Esophagus muscularis mucosa (tissue), 4 donors: ENCODE measurements at places on chromosomes 6 and 20. TPM values are rescaled to one million over a fixed set of nuclear protein-coding genes. Genes with fewer than 3 reads are reported as not detected.

Gene IMPG1
- not detected for total RNA-seq

- no peak for DNase-seq
These were observed 163.3 kb upstream of the HCRTR2 start for GRCh38 chr6:55011034-55011433.

Gene DEFB113
- not detected for total RNA-seq

GRCh38 chr20:51563486-51564332 is 21.2 kb upstream of the NFATC2 start:
- DNase-seq: no peak

- no peak for DNase-seq
These were observed 569.7 kb upstream of the CITED2 start for GRCh38 chr6:139944131-139944530.

Gene SPATS1
- total RNA-seq: not detected

- no peak for DNase-seq
These were observed 77.9 kb upstream of the RALY start for GRCh38 chr20:33915726-33916331.

- no peak for DNase-seq
These were observed 88.5 kb downstream of the PHACTR1 start for GRCh38 chr6:12804952-12805645.

GRCh38 chr6:15086348-15087158 is 159.3 kb upstream of the JARID2 start:
- no peak for DNase-seq

DNA sequence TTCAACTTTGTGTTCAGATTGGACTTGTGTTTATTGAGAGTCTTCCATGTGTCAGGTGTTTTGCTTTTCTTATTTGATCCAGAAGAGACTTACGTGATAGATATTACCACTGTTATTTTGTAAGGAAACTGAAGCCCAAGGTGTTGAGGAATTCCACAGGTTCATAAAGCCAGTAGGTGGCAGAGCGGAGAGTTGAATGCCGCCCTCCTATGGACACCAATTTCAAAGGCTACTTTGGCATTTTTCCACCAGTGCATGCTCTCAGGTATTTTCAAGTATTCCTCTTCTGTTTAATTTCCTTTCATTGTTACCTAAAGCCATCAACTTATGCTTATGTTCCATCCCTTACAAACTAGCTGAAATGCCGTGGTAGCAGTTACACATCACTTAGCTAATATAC is 14.0 kb upstream of the COL10A1 start:
- DNase-seq: no peak

GRCh38 chr6:142844065-142844755 is 100.8 kb downstream of the HIVEP2 start:
- DNase-seq: no peak

Gene PGM3
- total RNA-seq: 15.4 TPM

Gene SAPCD1
- total RNA-seq: not detected

GRCh38 chr6:39561536-39562266 is 163.5 kb downstream of the KIF6 start:
- no peak for DNase-seq

GRCh38 chr20:57558614-57559288 is 2.2 kb upstream of the PCK1 start:
- no peak for DNase-seq

DNA sequence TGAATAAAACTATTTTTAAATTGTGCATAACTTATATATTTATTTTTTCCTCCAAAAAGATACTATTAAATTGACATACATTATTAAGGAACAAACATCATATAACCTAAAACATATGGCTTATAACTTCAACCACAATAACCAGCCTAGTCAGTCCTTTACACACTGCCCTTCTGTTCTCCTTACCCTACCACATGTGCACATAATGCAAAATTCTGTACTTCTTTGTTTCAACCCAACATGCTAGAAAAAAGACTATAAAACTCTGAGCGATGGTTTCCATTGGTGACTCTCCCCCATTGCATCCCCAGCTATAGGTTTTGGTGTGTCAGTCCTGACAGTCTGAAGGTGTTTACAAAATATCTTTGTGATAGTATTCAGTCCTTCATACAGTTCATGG is 14.8 kb upstream of the TTK start:
- no peak for DNase-seq

Gene SAMD5
- total RNA-seq: 0.45 TPM

- no peak for DNase-seq
These were observed 25.9 kb upstream of the AIG1 start for GRCh38 chr6:143034689-143035334.

Gene APCDD1L
- total RNA-seq: 1.6 TPM

GRCh38 chr20:33640287-33640686 is 21.8 kb upstream of the C20orf144 start:
- no peak for DNase-seq

- no peak for DNase-seq
These were observed 69.0 kb downstream of the DLL1 start for GRCh38 chr6:170221753-170222400.

Gene ANKRD66
- not detected for total RNA-seq

DNA sequence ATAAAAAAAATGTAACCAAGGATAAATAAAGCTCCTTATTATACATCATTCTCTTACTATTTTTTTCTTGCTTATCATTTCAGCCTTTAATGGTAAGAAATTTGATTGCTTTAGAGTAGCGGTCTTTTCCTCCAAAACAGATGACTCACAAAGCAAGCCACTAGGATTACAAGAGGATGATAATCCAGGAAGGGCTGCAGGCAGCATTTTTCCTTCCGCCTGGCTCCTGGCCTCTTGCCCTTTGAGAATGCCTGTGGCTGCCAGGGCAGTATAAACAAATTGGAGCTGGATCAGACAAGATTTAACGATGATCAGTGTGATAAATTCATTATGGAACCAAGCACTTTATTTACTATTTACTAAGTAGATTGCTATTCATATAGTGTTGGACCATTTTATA is 9.7 kb upstream of the FBXL4 start:
- DNase-seq: no peak

Gene BEND3
- 1.7 TPM for total RNA-seq

Gene STAU1
- 103 TPM for total RNA-seq

- DNase-seq: no peak
These were observed 149.0 kb downstream of the EYA4 start for GRCh38 chr6:133390168-133390567.

Gene CNBD2
- total RNA-seq: 4.2 TPM

- DNase-seq: no peak
These were observed 15.4 kb upstream of the GSTA4 start for GRCh38 chr6:53010504-53010903.

DNA sequence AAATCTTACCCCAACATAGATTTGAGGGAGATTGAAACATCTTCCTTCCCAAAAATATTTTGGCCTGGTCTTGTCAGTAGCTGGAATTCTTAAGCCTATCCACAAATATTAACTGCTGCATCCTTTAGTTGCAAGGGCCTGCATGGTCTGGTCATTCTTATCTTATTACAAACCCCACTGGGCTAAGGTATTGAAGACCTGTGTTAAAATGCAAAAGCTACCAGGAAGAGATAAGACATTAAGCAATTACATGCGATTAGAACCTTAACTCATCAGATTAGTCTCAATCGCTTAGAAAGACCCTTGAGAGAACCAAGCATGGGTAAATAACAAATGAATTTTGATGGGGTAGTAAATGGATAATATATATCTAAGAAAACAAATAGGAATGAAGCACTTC is 426.6 kb downstream of the FRK start:
- no peak for DNase-seq

DNA sequence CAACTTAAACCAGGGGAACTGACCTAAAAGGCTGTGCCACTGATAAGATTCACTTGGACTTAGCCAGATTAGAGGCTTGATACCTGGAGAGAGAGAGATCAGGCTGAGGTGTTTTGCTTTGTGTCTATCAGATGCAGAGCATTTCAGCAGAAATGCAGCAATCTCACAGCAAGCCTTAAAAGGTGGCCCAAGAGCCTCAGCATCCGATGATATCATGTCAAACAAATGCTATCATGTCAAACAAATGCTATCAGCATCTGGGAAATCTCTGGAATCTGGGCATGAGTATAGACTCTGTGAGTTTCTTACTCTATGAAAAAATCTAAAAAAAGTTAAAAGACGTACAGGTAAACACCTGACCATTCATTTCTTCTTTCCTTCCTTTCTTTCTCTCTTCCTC is 718.9 kb downstream of the EYS start:
- DNase-seq: no peak

Gene CCN2
- total RNA-seq: 500 TPM

- DNase-seq: no peak
These were observed 4.0 kb downstream of the DACT2 start for GRCh38 chr6:168315596-168315995.

Gene COL11A2
- total RNA-seq: 0.17 TPM

DNA sequence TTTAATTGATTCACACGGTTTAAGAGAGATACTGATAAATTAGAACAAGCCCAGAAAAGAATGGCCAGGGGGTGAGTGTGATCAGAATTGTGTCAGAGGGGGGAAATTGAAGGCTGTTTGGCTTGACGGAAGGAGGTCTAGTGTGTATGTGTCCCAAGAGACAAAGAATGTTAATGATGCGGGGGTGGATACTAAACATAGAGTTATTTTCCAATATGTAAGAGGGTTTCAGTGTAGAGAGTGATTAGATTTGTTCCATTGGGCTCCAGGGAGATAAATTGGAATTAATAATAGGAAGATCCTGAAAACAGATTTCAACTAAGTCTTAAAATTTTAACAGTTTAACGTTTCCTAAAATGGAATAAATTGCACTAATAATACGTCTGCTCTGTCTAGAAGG is 38.1 kb upstream of the UTRN start:
- DNase-seq: no peak

Gene SLC29A1
- 142 TPM for total RNA-seq

DNA sequence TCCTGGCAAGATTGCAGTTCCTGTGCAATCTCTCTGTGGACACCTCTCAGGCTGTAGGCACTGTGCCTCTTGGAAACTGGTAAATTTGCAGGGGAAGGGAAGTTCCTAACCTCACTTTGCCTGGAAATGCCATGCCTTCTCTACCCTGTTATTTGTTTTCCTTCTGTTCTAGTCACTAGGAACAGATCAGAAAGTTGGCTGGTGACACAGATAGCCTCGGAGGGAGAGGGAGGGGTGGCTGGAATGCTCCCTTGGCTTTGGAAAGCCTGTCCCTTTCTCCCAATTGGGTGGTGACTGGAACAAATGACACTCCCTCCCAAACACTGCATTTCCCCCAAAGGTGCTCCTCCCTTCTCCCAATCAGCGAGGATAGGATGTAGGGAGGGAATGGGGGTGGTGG is 131.5 kb upstream of the F13A1 start:
- no peak for DNase-seq

- no peak for DNase-seq
These were observed 416.6 kb downstream of the DHX35 start for GRCh38 chr20:39378776-39379175.

- no peak for DNase-seq
These were observed 87.8 kb downstream of the PHACTR3 start for GRCh38 chr20:59692139-59692538.

Gene POU5F1
- total RNA-seq: not detected

GRCh38 chr20:10978713-10979112 is 304.9 kb upstream of the JAG1 start:
- DNase-seq: no peak

DNA sequence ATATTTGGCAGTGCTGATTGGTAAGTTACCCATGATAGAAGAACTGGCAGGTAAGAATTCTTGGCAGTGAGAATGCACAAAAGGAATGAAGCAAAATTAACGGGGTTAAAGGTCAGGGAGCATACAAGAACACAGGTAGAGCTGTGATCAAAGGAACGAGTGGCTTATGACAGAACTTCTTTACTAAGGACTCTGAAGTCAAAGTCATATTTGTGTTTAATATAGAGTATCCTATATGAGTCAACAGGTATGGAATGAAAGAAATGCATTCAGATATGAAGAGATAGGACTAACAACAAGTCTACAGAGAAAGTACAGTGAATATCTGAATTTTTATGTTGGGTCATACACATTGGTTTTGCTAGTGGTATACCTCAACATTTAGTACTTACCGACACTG is 209.0 kb upstream of the CITED2 start:
- DNase-seq: no peak

- DNase-seq: no peak
These were observed 804 bp downstream of the C6orf141 start for GRCh38 chr6:49551078-49551865.

Gene ULBP3
- total RNA-seq: not detected

DNA sequence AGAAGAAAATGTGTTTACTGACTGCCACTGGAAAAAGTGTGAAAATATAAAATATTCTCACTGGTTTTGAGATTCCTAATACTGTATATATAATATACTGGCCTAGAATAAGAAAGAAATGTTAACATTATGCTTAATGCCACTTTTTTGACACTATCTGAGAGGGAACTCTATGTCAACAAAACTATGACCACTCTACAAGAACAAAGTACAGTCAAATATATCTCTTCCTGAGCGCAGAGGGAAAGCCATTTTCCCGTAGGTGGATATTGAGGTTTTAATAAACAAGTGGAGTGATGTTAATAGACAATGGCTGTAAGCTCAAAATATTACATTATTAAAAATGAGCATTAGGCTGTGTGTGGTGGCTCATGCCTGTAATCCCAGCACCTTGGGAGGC is 24.9 kb downstream of the LYRM4 start:
- DNase-seq: no peak

Gene WFDC10B
- total RNA-seq: not detected

DNA sequence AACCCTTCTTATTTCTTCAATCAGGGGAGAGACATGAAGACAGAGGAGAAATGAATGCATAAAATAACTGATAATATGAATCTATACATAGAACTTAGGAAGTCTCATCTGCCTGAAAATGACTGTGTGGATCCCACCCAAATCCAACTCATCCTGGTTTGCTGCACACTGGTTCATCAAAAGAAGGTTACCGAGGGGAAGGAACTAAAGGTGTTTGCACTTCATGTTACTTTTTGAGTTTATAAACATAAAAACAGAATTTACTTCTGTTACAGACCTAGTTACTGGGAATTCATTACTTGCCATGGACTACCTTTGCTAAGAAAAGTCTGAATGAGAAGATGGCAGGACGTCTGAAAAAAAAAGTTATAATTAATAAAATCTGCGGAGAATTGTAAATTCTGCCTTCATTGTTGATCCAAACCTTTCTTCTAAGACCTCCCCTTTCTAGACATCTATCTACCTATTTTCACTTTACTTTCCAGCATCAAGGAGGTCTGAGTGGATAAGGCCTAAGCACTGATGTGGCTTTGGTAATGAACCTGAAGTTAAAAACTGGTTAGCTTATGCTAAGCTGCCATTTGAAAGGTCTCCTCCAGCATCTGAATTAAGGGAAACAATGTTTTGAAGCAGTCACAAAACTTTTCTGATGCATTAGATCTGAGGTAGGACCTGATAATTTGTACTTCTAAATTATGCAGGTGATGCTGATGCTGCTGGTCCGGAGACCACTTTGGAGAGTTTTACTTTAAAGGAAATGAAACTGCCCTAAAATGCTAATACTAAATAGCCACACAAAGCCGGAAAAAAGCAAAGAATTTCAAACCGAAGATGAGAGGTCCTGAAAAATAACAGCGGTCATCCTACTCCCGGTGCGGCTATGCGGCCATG is 84.0 kb downstream of the HFE start:
- DNase-seq: no peak

Gene LHFPL5
- total RNA-seq: not detected

- no peak for DNase-seq
These were observed 1.1 kb downstream of the FNDC1 start for GRCh38 chr6:159170333-159170672.

Gene AGER
- total RNA-seq: 0.83 TPM

Gene PGC
- total RNA-seq: not detected

Gene TOX2
- total RNA-seq: 30.3 TPM

- no peak for DNase-seq
These were observed 5.9 kb downstream of the ECI2 start for GRCh38 chr6:4129446-4129845.

- no peak for DNase-seq
These were observed 12.7 kb downstream of the SCAND1 start for GRCh38 chr20:35941620-35942019.
